ENCODE measurements at places on chromosomes 3 and 15.

- no peak for DNase-seq
Observed at GRCh38 chr15:98202256-98202655, 241.8 kb downstream of the ARRDC4 start.

- DNase-seq, result no peak
Observed at GRCh38 chr3:58755150-58755549, 88.6 kb upstream of the FAM3D start.

- no peak for DNase-seq
Observed at GRCh38 chr3:168048414-168049330, 47.1 kb downstream of the GOLIM4 start.

- DNase-seq, result no peak
Observed at GRCh38 chr15:53569751-53570480, 189.5 kb downstream of the WDR72 start.

DNA sequence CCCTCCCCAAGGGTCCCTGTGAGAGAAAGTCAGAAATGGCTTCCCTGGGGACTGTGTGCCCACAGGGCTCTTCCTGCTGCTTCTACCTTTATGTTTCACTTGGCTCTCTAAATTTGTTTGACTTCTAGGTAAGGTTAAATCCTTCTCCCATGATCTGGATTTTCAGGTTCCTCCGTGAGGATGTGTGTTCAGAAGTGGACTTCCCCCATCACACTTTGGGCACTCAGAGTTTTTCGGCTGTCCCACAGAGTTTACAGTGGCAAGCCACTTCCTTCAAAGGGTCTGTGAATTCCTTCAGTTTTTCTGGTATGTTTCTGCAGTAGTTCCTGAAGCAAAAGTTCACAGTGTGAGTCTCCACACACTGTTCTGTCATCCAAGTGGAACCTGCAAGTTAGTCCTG, 30.9 kb upstream of the RARB start:
- DNase-seq, result no peak
